ENCODE measurements at places on chromosomes 5 and 9.
A peak's percentile ranks its signal among the peaks of the same experiment; 100 is the strongest.

DNA sequence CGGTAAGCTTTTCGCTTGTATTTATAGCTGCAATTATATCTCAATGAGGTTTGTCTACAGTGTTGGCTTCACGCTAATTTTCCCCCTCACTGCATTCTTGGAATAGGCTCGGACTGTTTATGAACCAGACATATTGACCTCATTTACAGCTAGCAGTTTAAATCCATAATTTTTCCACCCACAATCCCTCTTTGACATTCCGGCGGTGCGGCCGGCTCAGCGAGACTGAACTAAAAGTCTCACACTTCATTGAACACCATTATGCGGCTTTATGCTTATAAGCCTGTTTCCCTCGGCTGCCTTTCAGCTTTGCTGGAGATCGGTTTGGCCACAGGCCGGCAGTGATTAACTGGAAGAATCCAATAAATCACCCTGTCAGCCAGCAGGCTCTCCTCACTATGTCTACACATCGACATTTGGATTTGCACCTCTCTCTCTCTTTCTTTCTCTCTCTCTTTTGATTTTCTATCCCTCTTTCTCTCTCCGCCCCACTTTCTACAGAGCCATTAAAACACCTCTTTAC is 315.0 kb upstream of the TLE4 start:
- DNase-seq: peak; percentile 83

DNA sequence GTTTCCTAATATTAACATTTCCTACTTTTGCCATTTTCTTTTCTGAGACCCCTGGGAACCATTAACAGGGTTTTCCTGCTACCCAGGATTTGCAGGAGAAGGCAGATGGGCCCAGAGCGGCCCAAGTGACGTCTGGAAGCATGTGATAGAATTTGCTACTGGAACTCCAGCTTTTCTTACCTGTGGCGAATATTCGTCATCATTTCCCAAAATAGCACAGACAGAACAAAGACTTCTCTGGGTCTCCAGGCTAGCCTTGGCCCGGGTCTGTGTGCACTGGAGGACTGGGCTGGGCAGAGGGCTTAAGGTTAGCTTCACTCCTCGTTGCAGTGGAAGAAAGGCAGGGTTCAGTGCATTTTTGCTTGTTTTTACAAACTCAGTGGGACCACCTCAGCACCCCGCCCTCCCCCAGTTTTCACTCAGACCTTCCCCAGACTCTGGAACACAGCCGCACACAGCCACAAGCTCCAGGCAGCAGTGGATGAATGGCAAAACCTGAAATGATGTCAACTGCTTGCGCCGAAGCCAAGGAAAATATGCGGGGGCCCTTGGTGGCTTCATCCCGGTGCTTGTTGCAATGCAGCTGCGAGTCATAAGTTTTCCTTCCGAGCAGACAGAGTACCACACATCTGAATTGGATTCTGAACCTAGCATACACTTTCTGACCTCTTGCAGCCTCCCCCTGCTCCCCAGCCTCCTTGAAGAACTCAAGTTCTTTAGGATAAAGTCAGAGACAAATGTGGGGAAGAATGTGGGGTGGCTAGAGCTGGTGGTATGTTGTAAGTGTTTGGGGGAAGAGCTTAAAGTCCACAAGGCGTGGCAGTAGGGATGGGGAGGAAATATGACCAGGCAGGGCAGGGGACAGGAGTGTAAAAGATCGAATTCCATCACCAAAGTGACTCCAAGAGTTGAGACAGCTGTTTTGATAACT is 586.0 kb downstream of the CCDC171 start:
- no peak for DNase-seq

DNA sequence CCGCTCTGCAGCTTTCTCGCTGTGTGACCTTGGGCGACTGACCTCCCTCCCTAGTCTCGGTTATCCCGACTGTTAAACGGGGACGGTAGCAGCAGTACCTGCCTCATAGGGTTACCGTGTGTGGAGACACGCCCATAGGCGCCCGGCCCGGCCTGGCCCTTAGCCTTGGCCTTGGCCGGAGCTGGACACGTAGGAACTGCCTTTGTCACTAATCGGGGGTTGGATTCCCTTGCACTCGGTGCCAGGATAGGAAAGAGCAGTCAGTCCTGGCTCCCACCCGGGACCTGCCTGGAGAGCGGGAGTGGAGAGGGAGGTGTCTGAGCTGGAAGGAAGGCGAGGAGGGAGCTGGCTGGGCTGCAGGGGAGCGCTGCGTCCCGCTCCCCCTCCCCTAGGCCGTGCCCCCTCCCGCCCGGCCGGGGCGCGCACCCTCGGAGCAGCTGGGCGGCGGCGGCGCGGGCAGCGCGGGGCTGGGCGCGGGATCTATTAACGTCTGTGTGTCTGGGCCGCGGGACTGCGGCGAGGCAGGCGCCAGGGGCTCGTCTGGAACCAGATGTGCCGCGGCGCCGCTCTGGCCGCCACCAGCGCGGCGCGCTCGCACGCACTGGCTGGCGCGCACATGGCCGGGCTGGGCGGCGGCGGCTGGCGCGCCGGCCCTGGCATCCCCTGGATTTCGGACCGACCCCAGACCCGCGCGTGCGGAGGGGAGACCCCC is 31.7 kb downstream of the PRRX2 start:
- DNase-seq: no peak

DNA sequence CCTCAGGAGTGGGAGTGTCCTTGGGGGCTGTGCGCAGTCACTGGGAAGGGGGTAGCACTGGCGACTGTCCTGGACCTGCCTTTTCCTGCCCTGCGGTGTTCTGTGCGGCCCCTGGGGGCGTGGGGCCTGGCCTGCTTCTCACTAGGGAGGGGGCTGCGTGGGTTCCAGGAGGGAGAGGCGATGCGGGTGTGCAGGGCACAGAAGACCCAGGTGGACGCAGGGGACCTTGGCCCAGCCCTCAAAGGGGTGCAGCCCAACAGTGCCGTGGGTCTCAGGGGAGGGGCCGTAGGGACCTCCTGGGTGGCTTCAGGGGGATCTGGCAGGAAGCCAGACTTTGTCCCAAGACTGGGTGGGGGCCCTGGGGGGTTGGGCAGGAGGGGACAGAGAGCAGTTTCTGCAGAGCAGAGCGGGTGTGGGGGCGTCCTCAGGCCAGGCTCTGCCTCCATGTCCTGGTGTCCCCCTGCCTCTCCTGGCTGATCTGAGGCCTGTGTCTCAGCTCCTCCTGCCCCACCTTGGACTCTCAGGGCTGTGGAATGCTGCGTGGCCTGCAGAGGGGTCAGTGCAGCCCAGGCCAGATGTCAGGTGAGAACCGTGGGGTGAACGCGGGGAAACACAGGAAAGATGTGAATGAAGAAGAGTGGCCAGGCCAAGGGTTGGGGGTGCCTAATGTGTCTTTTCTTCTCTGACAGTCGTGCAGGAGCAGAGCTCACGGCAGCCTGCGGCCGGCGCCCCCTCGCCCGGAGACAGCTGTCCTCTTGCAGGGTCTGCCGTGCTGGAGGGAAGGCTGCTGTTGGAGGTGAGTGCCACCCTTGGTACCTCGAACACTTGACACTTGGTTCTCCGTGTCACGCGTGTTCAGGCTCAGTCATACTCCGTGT is 54.6 kb downstream of the AHRR start:
- DNase-seq: no peak

DNA sequence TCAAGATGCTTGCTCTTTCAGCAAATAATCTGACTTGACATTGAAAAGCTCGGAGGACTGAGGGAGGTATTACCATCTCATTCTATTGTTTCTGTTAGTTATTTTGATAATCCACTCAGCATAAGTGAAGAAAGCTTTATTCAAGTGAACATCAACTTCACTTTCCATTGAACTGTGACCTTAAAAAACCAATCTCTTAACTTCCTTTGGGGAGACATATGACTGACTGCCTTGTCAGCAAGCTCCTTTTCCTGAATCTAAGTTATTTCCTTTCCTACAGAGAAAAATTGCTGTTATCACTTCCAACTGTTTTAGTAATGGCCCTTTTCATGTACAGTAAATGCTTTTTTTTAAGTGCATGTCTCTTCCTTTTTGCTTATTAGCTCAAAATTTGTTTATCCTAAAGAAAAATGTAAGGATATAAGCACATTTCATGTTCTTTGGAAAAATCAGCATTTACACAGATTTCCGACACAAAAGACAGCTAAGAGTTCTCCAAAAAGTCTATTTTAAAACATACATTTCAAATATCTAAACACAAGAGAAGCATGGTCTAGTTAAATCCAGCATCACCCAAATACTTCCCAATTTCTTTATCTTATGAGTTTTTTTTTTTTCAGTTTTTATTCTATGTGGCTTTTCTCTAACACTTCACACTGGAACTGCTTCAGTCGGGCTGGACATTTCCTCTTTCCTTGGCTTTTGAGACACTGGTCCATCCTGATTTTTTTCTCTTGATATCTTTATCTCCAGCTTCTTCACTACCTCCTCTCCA is 117.9 kb upstream of the DAB2 start:
- no peak for DNase-seq

- DNase-seq: peak; percentile 77
Measured at GRCh38 chr9:127123064-127123890, 842 bp upstream of the ANGPTL2 start.

GRCh38 chr9:23581931-23582330 is 244.1 kb downstream of the ELAVL2 start:
- DNase-seq: no peak

GRCh38 chr5:132267931-132268768 is 10.7 kb downstream of the PDLIM4 start:
- no peak for DNase-seq

DNA sequence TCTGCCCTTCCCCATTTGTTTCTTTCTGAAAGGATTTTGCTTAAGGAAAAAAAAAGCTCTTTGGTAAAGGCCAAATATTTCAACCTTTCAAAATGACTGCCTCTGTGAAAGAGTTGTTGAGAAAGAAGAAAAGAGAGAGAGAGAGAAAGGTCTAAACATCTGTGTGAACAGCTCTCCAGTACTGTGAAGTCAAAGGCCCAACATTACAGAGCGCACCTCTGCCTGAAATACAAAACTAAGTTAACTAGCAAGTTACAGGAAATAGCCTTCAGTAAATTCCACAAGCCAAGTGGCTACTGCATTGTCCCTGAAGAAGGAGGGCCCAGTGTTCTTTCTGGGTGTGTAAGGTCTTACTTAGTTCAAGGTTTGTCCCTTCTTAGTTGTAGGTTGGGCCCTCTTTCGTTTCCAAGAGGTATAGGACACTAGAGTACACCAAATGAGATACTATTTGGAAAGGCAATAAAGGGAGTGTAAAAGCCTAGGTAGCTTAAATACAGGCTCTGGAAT is 104.4 kb downstream of the THBS4 start:
- DNase-seq: no peak

DNA sequence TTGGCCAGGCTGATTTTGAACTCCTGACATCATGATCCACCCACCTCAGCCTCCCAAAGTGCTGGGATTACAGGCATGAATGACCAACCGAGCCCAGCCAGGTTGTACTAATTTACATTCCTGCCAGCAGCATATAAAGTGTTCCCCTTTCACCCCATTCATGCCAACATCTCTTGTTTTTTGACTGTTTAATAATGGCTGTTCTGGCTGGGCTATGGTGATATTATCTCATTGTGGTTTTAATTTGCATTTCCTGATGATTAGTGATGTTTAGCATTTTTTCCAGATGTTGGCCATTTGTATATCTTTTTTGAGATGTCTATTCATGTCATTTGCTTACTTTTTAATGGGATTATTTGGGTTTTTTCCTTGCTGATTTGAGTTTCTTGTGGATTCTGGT is 87.3 kb downstream of the INVS start:
- no peak for DNase-seq

GRCh38 chr5:98793223-98793622 is 19.8 kb downstream of the RGMB start:
- no peak for DNase-seq

- no peak for DNase-seq
Measured at GRCh38 chr5:93150311-93151012, 430.6 kb downstream of the NR2F1-AS1 start.

DNA sequence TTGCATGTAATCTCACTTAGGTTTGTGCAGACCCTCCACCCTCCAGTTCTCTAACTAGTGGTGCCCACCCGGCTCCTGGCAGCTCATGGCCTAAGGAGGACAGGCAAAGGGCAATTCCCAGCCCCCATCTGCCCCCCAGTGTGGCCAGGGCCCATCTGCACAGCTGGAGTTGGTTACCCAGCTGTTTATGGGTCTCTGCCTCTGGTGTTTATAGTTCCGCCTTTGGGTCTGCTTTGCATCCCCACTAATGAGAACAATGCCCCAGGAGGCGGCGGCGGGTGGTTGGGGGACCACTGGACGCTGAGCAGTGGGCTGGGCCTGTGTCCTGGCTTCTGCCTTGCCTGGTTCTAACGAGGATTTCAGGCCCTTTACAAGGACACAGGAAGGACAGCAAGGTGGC is 62.4 kb downstream of the NDST1 start:
- DNase-seq: no peak

DNA sequence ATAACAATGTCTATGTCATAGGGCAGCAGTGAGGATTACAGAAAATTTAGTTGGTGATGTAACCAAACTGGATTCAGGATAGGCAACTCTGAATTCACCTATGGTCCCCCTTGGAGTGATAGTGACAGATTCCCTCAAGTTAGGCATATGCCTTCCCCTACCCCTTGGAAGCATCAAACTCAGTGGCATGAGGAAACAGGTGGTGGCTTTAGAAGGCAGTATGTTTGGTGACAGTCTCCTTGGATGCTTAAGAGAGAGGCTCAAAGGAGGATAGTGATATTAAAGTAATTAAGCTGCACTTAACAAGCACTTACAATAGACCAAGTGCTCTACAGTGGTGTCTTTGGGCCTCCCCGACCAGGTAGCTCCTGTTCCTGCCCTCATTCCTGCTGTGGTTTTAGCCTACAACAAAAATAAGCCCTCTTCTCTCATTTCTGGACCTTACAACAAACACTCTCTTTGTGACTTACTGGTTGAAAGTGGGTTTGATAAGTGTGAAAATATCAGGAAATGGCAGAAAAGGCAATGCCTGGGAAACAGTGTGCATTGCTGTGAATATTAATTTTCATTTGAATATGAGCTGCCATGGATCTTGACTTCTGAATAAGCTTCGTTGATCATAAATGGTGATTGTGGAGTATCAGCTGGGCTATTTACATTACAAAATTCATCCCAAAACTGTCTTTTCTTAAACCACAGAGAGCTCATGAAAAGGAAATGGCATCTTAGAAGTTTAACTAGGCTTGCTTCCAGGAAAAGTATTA is 29.2 kb downstream of the NR4A3 start:
- no peak for DNase-seq

DNA sequence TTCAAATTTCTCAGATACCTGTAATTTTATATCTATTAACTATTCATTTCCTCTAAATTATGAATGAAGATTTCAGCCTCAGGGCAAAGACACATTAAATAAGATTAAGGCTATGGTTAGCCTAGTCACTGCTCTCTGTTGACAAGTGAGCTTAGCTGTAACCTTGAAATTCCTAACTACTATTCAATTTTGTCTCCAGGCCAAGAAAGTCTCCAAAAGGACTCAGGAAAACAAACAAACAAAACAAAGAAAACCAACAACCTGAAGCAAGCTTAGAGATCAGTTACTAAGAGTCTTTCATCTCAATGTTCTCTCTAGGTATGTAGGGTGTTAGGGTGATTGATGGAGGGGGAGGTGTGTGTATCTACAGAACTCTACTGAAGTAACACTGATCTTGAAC is 9.6 kb upstream of the CTNNAL1 start:
- no peak for DNase-seq
